ENCODE measurements at places on chromosomes 5 and 9. TPM values are rescaled to one million over a fixed set of nuclear protein-coding genes. Genes with fewer than 3 reads are reported as not detected.

Gene HAVCR2
- total RNA-seq = not detected

Gene PCDHGA9
- 1.3 TPM for total RNA-seq

Gene GABRA1
- total RNA-seq = not detected

Gene DBN1
- 339 TPM for total RNA-seq
